ENCODE measurements at places on chromosomes 5 and 9.

DNA sequence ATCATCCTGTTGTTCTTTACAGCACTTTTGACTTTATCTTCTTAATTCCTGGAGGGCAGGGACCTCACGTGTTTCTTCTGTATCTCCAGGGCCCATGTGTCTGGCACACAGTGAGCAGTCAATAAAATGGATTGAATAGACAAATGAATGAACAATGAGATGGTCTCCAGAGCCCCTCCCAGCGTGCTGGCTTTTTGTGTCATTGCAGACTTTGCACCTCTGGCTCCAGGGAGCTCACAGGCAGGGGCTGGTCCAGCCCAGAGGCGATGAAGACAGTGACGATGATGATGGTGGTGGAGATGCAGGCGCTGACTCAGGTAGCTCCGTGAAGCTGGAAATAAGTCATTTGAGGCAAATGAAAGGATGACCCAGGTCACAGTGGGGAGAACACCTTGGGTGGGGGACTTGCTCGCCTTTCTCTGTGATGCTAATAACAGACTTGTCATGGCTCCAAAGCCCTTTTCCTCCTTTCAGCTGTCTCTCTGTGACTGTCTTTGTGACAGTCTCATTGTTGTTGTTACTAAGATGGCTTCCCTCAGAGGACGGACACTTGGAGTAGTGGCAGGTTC is 30.4 kb upstream of the FABP6 start:
- DNase-seq: no peak

DNA sequence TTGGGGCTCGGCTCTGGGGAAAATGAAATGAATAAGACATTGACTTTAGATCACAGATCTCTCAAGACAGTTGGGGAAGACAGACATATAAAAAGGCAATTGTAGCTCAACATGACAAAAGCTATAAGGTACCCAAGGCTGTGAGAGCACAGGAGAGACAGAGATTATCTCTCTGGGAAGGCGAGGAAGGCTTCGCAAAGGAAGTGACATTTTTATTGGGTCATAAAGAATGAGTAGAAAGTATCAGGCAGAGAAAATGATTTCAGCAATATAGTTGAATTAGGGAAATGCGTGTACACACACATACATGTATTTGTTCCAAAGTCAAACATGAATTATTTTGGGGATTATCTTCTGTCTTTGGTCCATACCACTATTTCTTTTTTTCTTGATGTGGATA is 381.8 kb upstream of the ADAMTSL1 start:
- no peak for DNase-seq

DNA sequence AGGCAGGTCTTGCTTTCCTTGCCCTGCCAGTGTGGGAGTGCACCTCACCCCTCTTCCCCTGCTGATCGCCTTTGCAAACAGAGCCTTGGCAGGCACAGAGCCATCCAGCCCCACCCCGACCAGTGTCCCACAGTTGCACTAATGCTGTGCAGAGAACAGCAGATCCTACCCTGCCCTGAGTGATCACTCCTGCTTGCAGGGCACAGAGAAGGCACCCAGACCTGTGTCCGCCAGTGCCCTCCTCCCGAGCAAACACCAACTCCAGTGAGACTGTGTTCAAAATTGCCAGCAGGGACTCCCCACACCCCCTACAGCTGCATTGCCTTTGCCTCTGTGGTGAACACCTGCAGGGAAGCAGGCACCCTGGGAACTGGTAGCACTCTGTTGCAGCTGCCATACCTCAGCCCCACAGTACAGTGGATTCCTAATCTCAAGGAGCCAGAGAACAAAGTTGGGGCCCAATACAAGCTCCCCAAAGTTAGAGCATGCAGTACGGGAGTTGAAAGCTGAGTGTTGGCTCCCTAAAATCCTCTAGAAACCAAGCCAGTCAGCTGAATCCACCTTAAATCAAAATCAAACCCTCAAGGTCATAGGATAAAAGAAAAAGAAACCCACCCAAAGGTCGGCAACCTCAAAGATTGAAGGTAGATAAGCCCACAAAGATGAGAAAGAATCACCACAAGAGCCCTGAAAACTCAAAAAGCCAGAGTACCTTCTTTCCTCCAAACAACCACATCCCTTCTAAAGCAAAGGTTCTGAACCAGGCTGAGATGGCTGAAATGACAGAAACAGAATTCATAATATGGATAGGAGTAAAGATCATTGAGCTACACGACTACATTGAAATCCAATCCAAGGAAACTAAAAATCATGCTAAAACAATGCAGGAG is 92.9 kb upstream of the PIK3R1 start:
- DNase-seq: no peak

- no peak for DNase-seq
Observed at GRCh38 chr5:146753641-146754040, 124.9 kb downstream of the PPP2R2B start.

Measured in G401 (cell line).